GM23338 (cell line): ENCODE measurements at places on chromosomes 3 and 15. TPM values are rescaled to one million over a fixed set of nuclear protein-coding genes. Genes with fewer than 3 reads are reported as not detected.

DNA sequence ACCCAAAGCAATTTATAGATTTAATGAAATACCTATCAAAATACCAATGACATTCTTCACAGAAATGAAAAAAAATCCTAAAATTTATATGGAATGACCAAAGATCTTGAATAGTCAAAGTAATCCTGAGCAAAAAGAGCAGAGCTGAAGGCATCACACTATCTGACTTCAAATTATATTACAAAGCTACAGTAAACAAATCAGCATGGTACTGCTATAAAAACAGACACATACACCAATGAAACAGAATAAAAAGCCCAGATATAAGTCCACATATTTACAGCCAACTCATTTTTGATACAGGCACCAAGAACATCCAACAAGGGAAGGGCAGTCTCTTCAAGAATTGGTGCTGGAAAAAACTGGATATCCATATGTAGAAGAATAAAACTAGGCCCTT lies 54.9 kb upstream of the TMEM158 start:
- no peak for DNase-seq
- no peaks in the 10 kb centered on the region for H3K36me3 ChIP-seq
- no peak overlapping the region for H3K27ac ChIP-seq
- no peak overlapping the region for H3K4me3 ChIP-seq
- no peaks in the 10 kb centered on the region; the same call in 1 of the 2 replicates for H3K4me1 ChIP-seq

DNA sequence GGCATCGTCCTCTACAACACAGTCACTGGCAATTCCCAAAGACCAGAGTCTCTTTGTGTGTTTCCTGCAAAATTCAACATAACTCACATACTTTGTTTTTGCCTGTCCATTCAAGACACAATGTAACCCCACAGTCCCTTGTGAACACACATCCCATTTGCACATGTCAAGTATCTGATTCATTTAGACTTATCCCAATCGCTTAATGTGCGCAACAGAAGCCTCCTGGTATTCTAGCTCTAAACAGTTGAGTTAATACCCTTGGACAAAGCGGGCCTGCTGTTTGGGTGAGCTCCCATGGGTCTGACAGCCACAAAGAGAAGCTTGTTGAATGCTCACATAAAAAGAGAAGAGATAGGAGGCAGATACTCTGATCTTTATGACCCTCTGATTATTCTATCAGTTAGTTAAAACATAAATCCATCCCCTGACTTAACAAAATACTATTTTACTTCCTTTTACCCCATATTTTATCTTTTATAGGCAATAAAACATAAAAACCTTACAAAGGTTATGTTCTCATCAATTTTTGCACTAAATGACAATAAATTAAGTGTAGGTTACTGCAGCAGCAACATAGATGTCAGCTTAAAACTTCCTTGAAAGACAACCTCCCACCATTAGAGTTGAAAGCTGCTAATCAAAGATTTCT lies 79.4 kb downstream of the ANXA2 start:
- H3K4me3 ChIP-seq: no peak overlapping the region
- H3K27ac ChIP-seq: no peak overlapping the region
- no peaks in the 10 kb centered on the region for H3K4me1 ChIP-seq
- H3K27me3 ChIP-seq: no peaks in the 10 kb centered on the region

DNA sequence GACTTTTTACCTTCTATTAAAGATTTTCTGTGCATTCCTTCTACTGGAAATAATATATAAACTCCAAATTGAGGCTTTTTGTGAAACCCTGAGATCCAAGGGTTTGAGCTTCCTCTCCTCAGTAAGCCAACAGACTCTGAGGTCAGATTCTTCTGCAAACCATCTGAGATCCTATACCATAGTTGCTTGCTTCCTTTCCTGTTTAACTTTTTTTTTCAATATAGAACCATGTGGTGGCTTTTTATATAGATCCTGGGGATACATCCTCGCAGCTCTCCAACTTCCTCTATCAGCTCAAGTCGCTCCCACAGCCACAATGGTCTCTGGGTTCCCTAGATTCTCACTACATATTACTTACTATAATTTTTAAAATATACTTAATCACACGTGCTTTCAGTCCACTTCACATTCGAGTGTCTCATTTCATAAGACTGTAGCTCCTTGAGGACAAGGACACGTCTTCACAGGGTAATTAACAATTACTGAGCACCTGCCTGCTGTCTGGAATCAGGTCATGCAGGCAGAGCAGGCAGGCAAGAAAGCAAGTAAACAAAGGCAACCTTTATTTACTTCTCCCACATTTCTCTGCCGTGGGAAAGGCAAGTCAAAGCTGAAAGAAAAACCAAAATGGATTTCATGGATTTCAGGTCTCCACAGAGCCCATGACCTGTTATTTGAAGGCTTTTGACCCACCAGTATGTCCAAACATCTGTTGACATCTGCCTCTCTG lies 941.5 kb downstream of the FHIT start:
- peaks cover 10% of the 10 kb centered on the region for H3K4me1 ChIP-seq
- no peak for DNase-seq
- H3K27ac ChIP-seq: no peak overlapping the region
- H3K27me3 ChIP-seq: no peaks in the 10 kb centered on the region
- H3K36me3 ChIP-seq: no peaks in the 10 kb centered on the region
- H3K4me3 ChIP-seq: no peak overlapping the region

- no peak overlapping the region for H3K4me3 ChIP-seq
- no peak overlapping the region for H3K27ac ChIP-seq
- peaks cover 6% of the 10 kb centered on the region for H3K4me1 ChIP-seq
- H3K27me3 ChIP-seq: peaks cover 17% of the 10 kb centered on the region
Observed at GRCh38 chr15:70589221-70589620, 174.1 kb downstream of the UACA start.

GRCh38 chr3:55013145-55013925 lies 85.5 kb upstream of the LRTM1 start:
- no peaks in the 10 kb centered on the region for H3K36me3 ChIP-seq
- H3K4me3 ChIP-seq: no peak overlapping the region
- DNase-seq: peak; percentile 17
- H3K4me1 ChIP-seq: peaks cover 9% of the 10 kb centered on the region; the same call in 1 of the 2 replicates
- H3K27ac ChIP-seq: no peak overlapping the region

- H3K4me3 ChIP-seq: peak overlapping the region; percentile 39
- peaks cover 18% of the 10 kb centered on the region for H3K4me1 ChIP-seq
- H3K27me3 ChIP-seq: no peaks in the 10 kb centered on the region
- H3K27ac ChIP-seq: peak overlapping the region; percentile 50; the same call in 1 of the 2 replicates
- peak; percentile 21 for DNase-seq
Observed at GRCh38 chr3:111652492-111653180, 57.5 kb upstream of the ZBED2 start.

GRCh38 chr3:104460477-104461406 lies 906.0 kb upstream of the ALCAM start:
- H3K36me3 ChIP-seq: 0 out of 2 replicates have a peak, but pooled peaks cover 6% of the 10 kb centered on the region
- H3K4me1 ChIP-seq: peaks cover 6% of the 10 kb centered on the region; the same call in 1 of the 2 replicates
- H3K4me3 ChIP-seq: no peak overlapping the region
- no peaks in the 10 kb centered on the region for H3K27me3 ChIP-seq
- peak overlapping the region; percentile 59 for H3K27ac ChIP-seq

- H3K36me3 ChIP-seq: peaks cover 12% of the 10 kb centered on the region
- H3K27me3 ChIP-seq: no peaks in the 10 kb centered on the region
- H3K27ac ChIP-seq: no peak overlapping the region
- no peak overlapping the region for H3K4me3 ChIP-seq
Observed at GRCh38 chr3:6577584-6577983, 283.3 kb upstream of the GRM7 start.

- no peaks in the 10 kb centered on the region for H3K36me3 ChIP-seq
- H3K27ac ChIP-seq: 0 out of 2 replicates have a peak overlapping the region, but pooled peaks have one; percentile 16
- H3K4me1 ChIP-seq: peaks cover 15% of the 10 kb centered on the region
- H3K27me3 ChIP-seq: no peaks in the 10 kb centered on the region
Observed at GRCh38 chr3:64267721-64268604, 42.7 kb upstream of the PRICKLE2 start.

GRCh38 chr3:113548501-113548900 lies 16.1 kb downstream of the SIDT1 start:
- H3K4me1 ChIP-seq: no peaks in the 10 kb centered on the region
- H3K27me3 ChIP-seq: no peaks in the 10 kb centered on the region
- no peaks in the 10 kb centered on the region; the same call in 1 of the 2 replicates for H3K36me3 ChIP-seq
- no peak overlapping the region for H3K4me3 ChIP-seq
- no peak overlapping the region for H3K27ac ChIP-seq

GRCh38 chr15:57649138-57649537 lies 57.4 kb upstream of the POLR2M start:
- H3K27ac ChIP-seq: no peak overlapping the region
- no peaks in the 10 kb centered on the region for H3K36me3 ChIP-seq
- no peaks in the 10 kb centered on the region for H3K27me3 ChIP-seq
- no peak overlapping the region for H3K4me3 ChIP-seq

DNA sequence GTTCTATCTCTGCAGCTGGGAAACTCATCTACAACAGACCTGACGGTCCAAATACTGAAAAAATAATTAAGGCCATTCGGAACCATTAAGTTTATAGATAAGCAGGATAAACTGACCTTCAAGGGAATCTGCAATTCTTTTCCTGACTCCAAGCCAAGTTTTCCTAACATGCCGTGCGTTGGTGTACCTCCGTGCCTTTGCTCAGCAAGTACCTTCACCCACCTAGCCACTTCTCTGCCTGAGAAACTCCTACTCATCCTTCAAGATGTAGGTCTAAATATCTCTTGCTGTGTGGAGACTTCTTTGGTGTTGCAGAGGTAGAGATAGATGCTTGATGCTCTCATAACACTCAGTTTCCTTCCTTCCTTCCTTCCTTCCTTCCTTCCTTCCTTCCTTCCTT lies 24.2 kb upstream of the BNC1 start:
- no peak overlapping the region for H3K27ac ChIP-seq
- H3K36me3 ChIP-seq: no peaks in the 10 kb centered on the region
- no peak overlapping the region for H3K4me3 ChIP-seq
- H3K27me3 ChIP-seq: no peaks in the 10 kb centered on the region
- DNase-seq: no peak
- peaks cover 50% of the 10 kb centered on the region for H3K4me1 ChIP-seq

DNA sequence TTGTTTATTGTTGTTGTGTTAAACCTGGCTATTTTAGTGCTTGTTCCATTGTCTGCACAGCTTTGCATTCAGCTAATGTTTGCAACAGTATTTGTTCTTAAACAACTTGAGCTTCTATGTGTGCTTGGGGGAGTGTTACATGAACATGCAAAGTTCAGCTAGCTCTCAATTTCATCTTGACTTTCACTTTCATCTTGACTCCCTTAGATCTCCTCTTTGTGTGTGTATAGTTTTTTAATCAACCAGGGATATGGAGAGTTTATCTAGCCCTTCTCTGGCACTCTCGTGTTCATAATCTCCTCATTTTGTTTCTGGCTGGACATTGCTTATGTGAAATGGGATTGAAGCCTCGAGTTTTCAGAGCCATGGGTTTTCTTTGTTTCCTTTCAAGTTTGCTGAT lies 212.4 kb upstream of the ZBTB20 start:
- peaks cover 9% of the 10 kb centered on the region; the same call in 1 of the 2 replicates for H3K4me1 ChIP-seq
- DNase-seq: no peak
- H3K27me3 ChIP-seq: no peaks in the 10 kb centered on the region

GRCh38 chr15:74709011-74709410 lies 13.2 kb upstream of the EDC3 start:
- H3K4me1 ChIP-seq: no peaks in the 10 kb centered on the region
- no peak overlapping the region for H3K27ac ChIP-seq
- no peaks in the 10 kb centered on the region for H3K36me3 ChIP-seq
- DNase-seq: no peak
- H3K4me3 ChIP-seq: no peak overlapping the region
- 0 out of 2 replicates have a peak, but pooled peaks cover 3% of the 10 kb centered on the region for H3K27me3 ChIP-seq

DNA sequence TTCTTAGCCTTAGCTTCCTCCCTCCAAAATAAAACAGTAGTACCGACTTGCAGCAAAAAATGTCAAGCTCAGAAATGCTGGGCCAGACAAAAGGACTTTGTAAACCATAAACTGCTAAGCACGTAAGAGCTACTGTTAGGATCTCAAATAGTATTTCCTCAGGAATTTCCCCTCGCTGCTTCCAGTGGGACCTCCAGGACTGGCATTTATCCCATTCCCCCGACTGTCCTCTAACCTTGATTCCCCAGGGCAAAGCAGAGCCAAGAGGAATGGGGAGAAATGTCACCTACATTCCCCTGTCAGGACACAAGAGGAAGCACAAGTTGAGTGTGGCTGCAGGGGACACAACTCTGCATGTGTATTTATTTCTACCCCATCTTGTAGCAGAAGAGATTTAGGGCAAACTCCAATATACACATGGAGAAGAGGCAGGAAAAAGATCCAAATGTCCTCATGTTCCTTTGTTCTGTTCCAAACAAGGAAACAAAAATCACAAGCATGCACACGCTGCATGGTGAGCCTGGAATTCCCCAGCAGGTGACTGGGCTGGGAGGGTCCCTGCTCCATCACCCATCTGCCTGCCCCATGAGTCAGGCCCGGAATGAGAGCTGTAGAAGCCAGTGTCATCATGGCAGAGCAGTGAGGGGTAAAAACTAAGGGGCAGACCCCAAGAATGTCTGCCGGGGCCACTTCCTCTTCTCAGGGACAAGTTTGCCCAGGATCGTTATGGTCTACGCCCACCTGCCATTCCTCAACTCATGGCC lies 4.2 kb downstream of the STOML1 start:
- no peak overlapping the region for H3K4me3 ChIP-seq
- no peak for DNase-seq
- no peak overlapping the region for H3K27ac ChIP-seq
- no peaks in the 10 kb centered on the region for H3K27me3 ChIP-seq

DNA sequence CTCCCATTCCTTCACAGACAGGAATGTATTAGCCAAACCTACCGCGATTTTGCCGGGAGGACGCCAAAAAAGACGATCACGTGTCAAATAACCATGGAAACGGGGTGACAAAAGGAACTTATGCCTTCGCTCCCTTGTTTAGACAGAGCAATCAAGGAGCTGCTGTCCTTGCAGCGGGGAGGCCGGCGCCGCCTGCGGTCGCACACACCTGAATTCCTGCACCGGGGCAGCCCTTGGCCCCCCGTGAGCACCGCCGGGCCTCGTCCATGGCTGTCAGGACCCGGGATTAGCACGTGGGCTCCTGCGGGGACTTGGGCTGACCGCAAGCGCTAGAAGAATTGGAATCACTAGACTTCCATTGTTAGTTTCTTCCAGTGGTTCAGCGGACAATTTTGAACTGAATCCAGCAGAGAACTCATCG lies 193.1 kb downstream of the SHQ1 start:
- H3K27me3 ChIP-seq: no peaks in the 10 kb centered on the region
- peaks cover 4% of the 10 kb centered on the region; the same call in 1 of the 2 replicates for H3K4me1 ChIP-seq
- no peak overlapping the region for H3K27ac ChIP-seq
- peak; percentile 97 for DNase-seq
- no peaks in the 10 kb centered on the region for H3K36me3 ChIP-seq

DNA sequence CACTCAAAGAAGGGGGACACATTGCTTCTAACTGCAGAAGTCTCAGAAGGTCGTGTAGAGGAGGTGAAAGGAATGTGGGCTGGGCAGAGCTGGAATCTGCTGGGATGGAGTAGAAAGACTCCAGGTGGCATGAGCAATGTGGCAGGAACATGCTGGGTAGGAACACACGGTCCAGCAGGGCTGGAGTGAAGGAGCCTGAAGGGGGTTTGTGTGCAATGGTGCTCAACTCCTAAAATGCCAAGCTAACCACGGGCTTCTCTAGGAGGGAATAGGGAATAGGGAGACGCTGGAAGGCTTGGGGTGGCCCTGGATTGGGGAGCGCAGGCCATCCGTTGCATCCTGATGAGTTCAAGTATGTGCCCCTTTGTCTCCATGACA lies 253.8 kb downstream of the FAM43A start:
- H3K27ac ChIP-seq: no peak overlapping the region
- no peaks in the 10 kb centered on the region for H3K4me1 ChIP-seq
- no peak overlapping the region for H3K4me3 ChIP-seq

GRCh38 chr15:29736744-29737020 lies 85.6 kb downstream of the TJP1 start:
- H3K27ac ChIP-seq: no peak overlapping the region
- peaks cover 33% of the 10 kb centered on the region for H3K36me3 ChIP-seq
- H3K4me3 ChIP-seq: no peak overlapping the region
- no peaks in the 10 kb centered on the region for H3K4me1 ChIP-seq
- DNase-seq: no peak
- H3K27me3 ChIP-seq: no peaks in the 10 kb centered on the region

TMOD3 gene
- total RNA-seq: 22.1 and 26.1 TPM in 2 replicates

UPK1B gene
- 0.66 TPM in 1 of 2 replicates, not detected in the other for total RNA-seq

SI gene
- not detected in 2 replicates for total RNA-seq

CNBP gene
- total RNA-seq: 341 and 348 TPM in 2 replicates

CASR gene
- total RNA-seq: 0.04 and 0.56 TPM in 2 replicates

ZNF620 gene
- 13.6 and 18.0 TPM in 2 replicates for total RNA-seq

TPRA1 gene
- total RNA-seq: 24.1 and 30.4 TPM in 2 replicates
